ENCODE measurements at places on chromosomes 3 and 15.

DNA sequence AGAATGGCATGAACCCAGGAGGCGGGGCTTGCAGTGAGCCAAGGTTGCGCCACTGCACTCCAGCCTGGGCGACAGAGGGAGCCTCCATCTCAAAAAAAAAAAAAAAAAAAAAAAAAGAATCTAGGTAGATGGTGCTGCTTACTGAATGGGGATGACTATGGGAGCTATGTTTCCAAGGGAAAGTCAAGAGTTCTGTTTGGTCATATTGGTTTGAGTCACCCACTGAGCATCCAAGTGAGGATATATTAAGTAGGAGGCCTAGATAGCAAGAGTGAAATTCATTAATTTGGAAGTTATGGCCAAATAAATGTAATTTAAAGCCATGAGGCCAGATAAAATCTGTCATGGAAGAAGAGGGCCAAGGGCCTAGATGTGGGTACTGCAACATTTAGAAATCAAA is 9.0 kb upstream of the UACA start:
- DNase-seq: no peak

GRCh38 chr15:100099976-100100375 is 241.8 kb downstream of the ADAMTS17 start:
- DNase-seq: no peak

- no peak for DNase-seq
These were observed 248.7 kb upstream of the C2CD4B start for GRCh38 chr15:62413786-62414185.

- DNase-seq: no peak
These were observed 2.7 kb downstream of the ANKRD28 start for GRCh38 chr3:15794842-15795650.

DNA sequence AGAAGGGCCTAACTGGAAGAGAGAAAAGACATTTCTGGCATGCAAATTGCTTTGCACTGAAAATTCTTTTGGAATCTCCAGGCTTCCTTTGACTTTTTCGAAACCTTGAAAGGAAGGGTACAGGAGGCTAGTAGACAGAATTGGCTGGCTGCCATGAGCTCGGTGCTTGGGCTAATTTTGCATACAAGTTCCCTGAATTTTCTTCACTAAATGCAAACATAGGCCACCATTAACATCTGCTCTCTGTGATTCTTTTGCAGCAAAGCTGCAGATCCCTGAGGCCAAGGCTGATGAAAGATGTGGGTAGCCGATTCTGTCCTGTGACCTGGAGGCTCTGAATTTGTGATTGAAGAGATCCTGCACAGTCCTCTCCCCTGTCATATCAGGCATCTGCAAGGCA is 247.8 kb upstream of the MCTP2 start:
- DNase-seq: no peak

- DNase-seq: no peak
These were observed 340.8 kb downstream of the NAALADL2 start for GRCh38 chr3:175199961-175200360.

- DNase-seq: no peak
These were observed 20.2 kb upstream of the SKIC8 start for GRCh38 chr15:78319588-78319987.

- no peak for DNase-seq
These were observed 12.8 kb downstream of the WDR48 start for GRCh38 chr3:39064646-39065045.

DNA sequence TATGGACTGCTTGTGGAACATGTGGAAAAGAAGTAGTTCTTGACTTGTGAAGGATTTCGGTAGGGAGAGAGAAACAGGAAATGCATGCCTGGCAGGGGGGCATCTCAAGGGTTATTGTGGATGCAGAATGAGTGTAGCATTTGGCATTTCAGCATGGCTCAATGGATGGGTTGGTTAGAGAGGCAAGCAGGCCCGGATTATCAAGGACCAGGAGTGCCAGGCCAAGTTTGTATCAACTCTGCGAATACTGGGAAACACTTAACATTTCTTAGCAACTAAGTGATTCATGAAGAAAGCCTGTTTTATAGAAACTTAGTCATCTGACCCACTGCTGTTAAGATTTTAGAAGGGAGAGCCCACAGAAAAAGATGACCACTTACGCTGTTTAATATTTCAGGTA is 33.6 kb downstream of the KIF15 start:
- DNase-seq: no peak

GRCh38 chr15:55267401-55268175 is 22.0 kb downstream of the RAB27A start:
- no peak for DNase-seq

All from stimulated activated CD4-positive, alpha-beta T cell treated with anti-CD3 and anti-CD28 coated beads, TNF-alpha, amount 100 ng/mL, for 1 hour (primary cell).